T47D (cell line): ENCODE measurements at places on chromosomes 16 and 17.
A peak's percentile ranks its signal among the peaks of the same experiment; 100 is the strongest.

DNA sequence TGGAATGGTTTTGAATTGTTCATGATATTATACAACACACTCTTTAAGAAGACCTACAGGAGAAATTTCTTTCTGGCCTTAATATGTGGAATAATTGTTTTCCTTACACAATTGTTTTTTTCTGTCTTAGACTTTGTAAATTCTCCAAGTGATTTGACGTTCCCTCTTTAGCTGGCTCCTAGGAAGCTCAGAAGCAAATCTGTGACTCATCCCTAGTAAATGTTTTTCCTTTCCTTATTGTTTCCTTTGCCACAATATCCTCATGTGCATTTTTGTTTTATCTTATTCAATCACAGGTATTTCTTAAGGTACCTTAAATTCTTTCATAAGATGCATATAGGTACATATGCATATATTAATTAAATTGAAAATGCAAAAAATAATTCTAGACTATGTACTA is 13.5 kb downstream of the KIAA0753 start:
- no peak for DNase-seq

GRCh38 chr16:67346341-67346740 is 19.7 kb downstream of the LRRC36 start:
- no peak for DNase-seq

DNA sequence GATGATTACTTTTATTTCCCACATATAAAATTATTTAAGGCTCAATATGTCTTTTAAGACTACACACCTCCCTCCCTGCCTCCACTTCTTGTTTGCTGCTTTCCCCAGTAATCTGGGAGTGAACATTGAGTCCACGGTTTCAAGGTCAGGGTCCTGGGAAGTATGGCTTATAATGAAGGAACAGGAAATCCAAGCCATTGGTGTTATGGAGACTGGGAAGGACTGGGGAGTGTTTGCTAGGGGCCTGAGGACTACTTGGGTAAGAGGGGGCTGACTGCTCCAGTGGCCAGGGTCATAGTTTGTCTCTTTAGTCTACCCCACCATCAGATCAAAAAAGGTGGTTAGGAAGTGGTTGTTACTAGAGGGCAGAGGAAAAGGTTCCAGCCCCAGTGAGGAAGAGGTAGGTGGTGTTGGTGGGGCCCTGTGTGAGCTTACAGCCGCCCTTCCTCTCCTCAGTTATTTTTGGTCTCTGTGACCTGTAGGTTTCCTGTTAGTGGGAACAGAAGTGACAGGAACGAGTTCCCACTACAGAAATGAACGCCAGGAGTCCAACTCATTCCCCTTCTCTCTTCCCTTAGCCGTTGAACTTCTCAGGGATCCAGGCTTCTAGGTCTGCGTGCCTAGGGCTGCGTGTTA is 742 bp upstream of the SLC16A13 start:
- DNase-seq, result no peak

GRCh38 chr17:43444223-43445008 is 39.4 kb upstream of the DHX8 start:
- DNase-seq, result peak; percentile 70

DNA sequence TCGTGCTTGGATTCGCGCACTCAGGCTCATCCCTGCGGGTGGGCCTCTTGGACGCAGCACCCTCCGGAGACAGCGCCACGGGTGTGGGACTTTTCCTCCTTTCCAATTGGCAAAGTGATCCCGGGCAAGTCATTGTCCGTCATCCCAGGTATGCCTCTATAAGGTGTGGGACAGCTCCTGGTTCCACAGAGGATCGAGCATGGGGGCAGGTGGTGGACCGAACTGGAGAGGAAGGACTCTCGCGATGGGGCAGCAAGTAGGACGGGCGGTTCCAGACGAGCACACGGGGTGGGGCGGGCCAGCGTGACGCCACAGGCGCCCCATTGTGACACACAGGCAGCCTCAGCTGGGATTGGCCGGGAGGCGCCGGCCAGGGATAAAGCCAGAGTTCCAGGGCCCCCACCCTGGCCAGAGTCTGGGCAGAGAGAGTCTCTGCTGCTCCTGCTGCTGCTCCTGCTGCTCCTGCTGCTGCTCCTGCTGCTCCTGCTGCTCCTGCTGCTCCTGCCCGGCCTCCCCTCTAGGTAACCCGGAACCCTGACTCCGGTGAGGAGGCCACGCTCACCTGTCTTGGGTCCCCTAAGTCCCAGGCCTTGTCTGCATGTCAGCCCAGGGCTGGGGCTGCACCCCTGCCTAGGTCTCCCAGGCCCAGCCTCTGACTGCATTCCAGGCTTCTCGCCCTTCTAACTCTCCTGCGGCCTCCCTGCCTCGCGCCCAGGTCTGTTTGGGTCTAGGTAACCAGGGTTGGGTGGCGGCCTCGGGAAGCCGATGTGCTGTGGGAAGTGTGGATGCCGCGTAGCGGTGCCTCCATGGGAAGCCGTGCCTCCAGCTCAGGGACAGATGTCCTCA is 38.5 kb upstream of the SLC47A1 start:
- no peak for DNase-seq

DNA sequence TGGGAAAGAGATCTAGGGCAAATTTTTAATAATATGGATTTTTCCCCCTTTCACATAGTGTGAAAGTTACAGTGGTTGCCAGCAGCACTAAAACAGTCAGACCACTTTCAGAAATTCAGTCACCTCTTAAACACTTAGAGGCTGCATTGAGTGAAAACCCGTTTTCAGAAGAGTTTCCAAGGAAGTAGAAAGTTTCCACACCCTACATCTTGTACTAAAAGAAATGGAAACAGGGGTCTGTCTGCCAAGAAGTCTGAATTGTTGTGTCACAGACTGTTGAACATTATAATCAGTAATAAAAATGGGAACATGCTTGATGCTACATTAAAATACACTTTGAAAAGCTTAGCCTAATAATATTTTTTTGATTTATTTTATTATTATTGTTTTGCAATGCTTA is 278.9 kb upstream of the KCNJ16 start:
- no peak for DNase-seq

DNA sequence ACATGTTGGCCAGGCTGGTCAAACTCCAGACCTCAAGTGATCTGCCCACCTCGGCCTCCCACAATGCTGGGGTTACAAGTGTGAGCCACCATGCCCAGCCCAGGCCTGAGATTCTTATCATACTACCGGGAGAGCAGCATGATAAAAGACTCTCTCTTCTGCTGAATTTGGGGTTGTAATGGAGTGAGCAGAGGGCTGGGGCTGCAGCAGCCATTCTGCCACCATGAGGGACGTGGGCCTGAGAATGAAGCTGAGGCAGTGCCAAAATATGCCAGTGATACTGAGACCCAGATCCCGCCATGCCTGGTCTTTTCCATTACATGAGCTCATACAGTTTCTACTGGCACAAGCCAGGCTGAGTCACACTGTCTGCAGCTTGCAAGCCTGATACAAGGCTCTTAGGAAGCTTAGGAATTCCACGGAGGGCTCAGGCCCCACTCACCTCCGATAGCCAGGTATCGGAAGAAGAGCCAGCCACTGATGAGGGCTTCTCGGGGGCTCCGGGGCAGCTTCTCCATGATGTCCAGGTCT is 19.6 kb upstream of the P2RX1 start:
- no peak for DNase-seq

GRCh38 chr17:65556014-65556909 is 5.2 kb downstream of the AXIN2 start:
- peak; percentile 87 for DNase-seq

- DNase-seq, result no peak
Observed at GRCh38 chr17:4908301-4908700, 5.4 kb upstream of the CHRNE start.

DNA sequence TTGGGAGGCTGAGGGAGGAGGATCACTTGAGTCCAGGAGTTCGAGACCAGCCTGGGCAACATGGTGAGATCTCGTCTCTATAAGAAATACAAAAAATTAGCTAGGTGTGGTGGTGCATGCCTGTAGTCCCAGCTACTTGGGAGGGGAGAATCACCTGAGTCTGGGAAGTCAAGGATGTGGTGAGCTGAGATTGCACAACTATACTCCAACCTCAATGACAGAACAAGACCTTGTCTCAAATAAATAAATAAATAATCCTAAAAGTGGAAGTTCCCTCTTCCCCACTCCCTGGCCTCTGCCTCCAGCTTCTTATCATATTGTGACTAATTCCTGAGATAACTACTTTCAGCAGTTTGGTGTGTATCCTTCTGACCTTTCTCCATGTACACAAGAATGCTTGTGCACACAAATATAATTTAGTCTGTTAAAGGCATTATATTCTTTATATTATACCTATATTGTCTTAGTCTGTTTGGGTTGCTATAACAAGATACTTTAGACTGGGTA is 23.5 kb upstream of the DNAJA2 start:
- DNase-seq, result no peak

- DNase-seq, result no peak
Observed at GRCh38 chr17:50278526-50279180, 4.4 kb downstream of the TMEM92 start.

GRCh38 chr17:80427366-80428282 is 12.7 kb downstream of the ENDOV start:
- no peak for DNase-seq
